ENCODE measurements at places on chromosomes 16 and 17.

GRCh38 chr17:29777663-29778062, 152.4 kb downstream of the SSH2 start:
- no peak for DNase-seq

DNA sequence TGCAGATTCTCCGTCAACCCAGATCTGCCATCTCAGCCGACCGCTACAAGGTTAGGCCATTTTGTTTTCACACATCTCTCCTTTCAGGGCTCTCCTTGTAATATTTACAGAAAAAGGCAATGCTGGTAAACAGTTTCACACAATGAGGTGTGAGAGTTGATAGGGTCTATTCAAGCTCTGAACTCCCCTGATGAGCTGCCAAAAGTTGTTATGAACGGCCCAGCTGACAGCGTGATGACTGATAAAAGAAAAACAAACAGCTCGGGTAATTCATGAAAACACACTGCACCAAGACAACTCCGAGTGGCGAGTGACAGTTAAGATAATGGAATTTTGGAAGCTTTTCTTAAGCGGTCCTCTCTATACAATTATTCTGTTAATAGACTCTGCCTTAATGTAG, 68.1 kb upstream of the IRX5 start:
- no peak for DNase-seq

GRCh38 chr16:55401046-55401445, 77.0 kb downstream of the IRX6 start:
- no peak for DNase-seq

DNA sequence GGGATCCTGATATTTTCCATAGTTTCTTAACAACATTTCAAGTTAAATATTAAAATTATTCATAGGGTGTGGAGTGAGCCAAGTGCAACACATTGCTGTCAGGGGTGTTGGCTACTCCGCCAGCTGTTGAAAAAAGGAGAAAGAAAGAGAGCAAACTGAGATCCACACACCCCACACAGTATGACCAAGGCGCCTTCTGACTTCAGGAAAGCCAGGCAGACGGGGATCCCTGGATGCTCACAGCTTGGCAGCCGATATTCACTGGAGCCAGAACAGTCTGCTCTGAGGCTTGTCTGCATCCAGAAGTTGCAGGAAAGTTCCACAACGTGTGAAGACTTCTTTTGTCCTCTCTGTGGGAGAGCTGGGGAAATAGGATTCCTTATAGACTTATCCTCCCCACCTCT, 9.3 kb downstream of the CHD9NB start:
- no peak for DNase-seq

GRCh38 chr16:65384441-65384840, 262.6 kb upstream of the CDH11 start:
- DNase-seq: no peak

- DNase-seq: no peak
These were observed 19.1 kb downstream of the NOD2 start for GRCh38 chr16:50712560-50712898.

DNA sequence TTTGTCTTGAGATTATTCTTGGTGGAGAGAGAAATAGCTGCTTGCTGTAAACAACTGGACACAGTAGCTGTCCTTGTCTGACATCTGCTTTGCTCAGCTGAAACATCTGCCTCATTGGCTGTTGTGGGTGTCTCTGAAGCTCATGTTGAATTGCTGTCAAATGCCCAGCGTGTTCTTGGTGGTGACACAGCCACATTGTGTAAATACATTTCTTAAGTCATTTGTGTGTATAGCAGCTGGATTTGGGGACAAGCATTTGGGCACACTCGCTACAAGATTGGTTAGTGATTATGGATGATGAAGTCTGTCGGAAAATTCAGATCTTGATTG, 5.3 kb downstream of the FAM234A start:
- DNase-seq: no peak

- DNase-seq: peak; percentile 63
These were observed 54.4 kb upstream of the PABPN1L start for GRCh38 chr16:88920618-88921590.

- DNase-seq: no peak
These were observed 25.5 kb upstream of the TBX4 start for GRCh38 chr17:61426482-61427304.

DNA sequence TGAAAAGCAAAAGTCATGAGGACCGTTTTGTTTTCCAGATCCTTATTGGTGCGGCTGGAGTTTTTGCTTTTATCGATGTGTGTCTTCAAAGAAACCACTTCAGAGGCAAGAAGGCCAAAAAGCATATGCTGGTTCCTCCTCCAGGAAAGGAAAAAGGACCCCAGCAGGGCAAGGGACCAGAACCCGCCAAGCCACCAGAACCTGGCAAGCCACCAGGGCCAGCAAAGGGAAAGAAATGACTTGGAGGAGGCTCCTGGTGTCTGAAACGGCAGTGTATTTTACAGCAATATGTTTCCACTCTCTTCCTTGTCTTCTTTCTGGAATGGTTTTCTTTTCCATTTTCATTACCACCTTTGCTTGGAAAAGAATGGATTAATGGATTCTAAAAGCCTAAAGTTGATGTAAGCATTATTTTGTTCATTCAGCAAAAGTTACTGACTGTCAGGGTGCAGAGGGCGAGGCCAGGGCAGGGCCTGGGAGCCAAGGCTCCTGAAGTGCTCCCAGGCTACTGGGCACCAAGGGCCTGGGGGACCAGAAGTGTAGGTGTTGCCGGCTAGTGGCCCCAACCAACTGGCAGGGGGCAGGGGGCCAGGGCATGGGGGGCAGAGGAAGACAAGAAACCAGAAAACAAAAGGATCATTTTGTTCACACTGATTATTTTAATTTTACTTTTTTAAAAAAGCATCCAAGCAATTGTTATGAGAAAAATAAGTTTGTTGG, 8.8 kb downstream of the CMTM2 start:
- no peak for DNase-seq

Data from activated CD4-positive, alpha-beta T cell treated with anti-CD3 and anti-CD28 coated beads for 36 hours (primary cell).